ENCODE measurements at places on chromosomes 13 and 19. TPM values are rescaled to one million over a fixed set of nuclear protein-coding genes. Genes with fewer than 3 reads are reported as not detected.

PGLYRP2 gene
- total RNA-seq, result not detected

GAPDHS gene
- total RNA-seq, result not detected

ONECUT3 gene
- total RNA-seq, result not detected

TNPO2 gene
- 36.6 TPM for total RNA-seq

ADM5 gene
- under 0.01 TPM for total RNA-seq

CPB2 gene
- total RNA-seq, result not detected

ZNF813 gene
- total RNA-seq, result 4.4 TPM

LILRB1 gene
- not detected for total RNA-seq

IL11 gene
- total RNA-seq, result 1.2 TPM

PNMA8A gene
- total RNA-seq, result 2.1 TPM

KIR2DL1 gene
- total RNA-seq, result not detected

ITPKC gene
- 9.8 TPM for total RNA-seq

KIRREL2 gene
- total RNA-seq, result not detected

LGALS4 gene
- not detected for total RNA-seq

C19orf67 gene
- total RNA-seq, result not detected

ZNF492 gene
- 0.36 TPM for total RNA-seq

KBTBD6 gene
- 9.0 TPM for total RNA-seq

EFNB2 gene
- total RNA-seq, result 17.0 TPM

GPR18 gene
- under 0.01 TPM for total RNA-seq

LMTK3 gene
- total RNA-seq, result not detected

MBD3L3 gene
- not detected for total RNA-seq

KLK15 gene
- not detected for total RNA-seq

PRR22 gene
- total RNA-seq, result 0.36 TPM

BRME1 gene
- 0.59 TPM for total RNA-seq

FLT3 gene
- total RNA-seq, result not detected

ZNF547 gene
- total RNA-seq, result 5.1 TPM

PPFIA3 gene
- 1.1 TPM for total RNA-seq

PTBP1 gene
- total RNA-seq, result 124 TPM

DPF1 gene
- total RNA-seq, result 0.72 TPM

ZNF470 gene
- total RNA-seq, result 4.7 TPM

F2RL3 gene
- under 0.01 TPM for total RNA-seq

Data from osteoblast (primary cell).